BE2C (cell line): ENCODE measurements at places on chromosomes 11 and 22.

GRCh38 chr11:91263496-91264365 lies 960.9 kb upstream of the FAT3 start:
- DNase-seq: no peak

GRCh38 chr11:11572386-11572785 lies 49.4 kb downstream of the GALNT18 start:
- no peak for DNase-seq

DNA sequence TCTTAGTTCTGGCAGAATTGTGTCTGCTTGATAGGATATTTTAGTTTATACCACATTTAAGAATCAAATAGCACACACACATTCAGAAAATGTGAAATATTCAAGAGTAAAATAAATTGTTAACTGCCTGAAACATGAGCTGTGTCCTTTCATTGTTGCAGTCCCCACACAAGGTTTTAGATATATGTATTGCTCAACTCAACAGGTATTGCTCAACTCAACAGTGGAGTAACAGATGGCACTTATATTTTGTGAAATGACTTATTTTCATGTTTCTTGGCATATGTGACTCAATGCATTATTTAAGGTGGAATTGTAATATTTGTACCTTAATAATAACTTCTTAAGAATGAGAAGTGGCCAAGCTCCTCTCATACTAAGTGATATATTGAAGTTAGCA lies 760.3 kb downstream of the CNTN5 start:
- no peak for DNase-seq

- DNase-seq: no peak
Measured at GRCh38 chr22:24455751-24456426, 28.5 kb downstream of the ADORA2A start.

DNA sequence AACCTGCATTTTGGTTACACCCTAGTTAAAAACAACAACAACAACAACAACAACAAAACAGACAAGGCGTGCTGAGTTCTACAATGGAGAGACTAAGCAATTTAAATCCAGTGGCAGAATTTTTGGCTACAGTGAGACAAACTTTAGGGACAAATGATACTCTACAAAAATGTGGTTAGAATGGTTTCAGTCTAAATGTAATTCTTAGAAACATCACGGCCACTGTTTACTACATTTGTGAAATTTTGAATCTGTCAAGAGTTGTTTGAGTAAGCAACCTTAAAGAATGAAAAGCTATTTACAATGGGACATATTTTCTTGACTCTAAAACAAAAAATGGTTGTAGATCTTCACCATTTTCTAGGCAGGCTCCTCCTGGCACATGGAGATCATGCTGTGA lies 259.4 kb downstream of the SWAP70 start:
- no peak for DNase-seq

DNA sequence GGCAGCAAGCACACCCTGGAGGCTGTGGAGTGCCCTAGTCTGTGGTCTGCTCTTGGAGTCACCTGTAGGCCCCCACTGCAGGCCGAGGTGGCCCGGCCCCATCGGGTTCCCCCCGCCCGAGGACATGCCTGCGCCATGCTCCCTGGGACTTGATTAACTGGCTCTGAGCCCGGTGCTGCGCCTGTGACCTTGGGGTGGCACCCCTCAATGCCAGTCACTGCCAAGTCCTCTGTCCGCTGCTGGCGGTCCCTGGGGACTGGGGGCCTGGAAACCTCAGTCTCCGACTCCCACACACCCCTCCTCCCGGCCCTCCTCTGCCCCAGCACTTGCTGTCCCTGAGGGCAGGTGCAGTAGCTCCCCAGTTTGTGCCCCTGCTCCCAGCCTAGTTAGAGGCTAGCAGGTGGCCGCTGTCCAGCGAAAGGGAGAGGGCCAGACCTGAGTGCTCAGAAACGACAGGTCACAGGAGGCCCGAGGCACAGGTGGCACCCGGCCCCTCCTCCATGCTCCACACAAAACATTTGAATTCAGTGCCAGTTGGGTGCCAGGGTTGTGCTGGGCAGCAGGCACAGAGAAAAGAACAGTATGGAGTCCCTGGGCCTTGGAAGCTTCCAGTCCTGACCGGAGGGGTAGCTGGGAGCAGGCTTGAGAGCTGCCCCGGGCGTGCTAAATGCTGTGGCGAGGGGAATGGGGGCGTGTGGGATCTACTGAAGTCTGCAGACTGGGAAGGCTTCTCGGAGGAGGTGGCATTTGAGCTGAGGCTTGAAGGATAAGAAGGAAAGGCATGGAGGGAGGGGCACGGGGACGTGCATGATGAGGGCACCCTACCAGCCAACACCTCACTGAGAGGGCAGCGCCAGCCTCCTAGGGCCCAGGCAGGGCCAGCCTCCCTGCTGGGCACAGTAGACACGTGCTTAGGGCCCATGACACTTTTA lies 16.4 kb upstream of the FLRT1 start:
- peak; percentile 35 for DNase-seq

DNA sequence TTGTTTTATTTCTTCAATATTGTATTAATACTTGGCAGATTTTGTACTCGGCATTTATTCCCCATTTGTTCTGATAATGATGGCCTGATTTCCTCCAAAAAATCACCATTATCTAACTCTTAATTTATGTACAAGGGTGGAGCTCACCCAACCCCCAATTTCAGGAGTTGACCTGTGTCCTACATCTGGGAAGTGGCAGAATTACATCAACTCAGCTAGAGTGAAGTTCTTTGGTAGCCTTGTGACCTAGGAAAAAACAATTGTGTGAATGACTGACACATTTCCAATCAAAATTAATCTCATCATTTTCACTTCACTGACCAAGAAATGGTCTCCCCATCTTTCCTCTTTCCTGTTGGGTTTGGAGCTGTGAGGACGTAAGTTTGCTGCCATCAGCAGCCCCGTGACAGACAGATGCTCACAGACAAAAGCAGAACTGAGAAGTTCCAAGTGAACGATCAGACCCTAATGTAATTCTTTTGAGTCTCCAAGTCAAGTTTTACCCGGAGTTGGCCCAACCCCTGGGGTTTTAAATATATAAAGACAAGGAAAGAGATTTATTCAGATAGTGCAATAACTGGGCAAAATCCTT lies 16.6 kb upstream of the MS4A6E start:
- DNase-seq: no peak
